Lower lobe of right lung (tissue), 2 donors: ENCODE measurements at places on chromosomes 11 and 22. TPM values are rescaled to one million over a fixed set of nuclear protein-coding genes. Genes with fewer than 3 reads are reported as not detected.

DNA sequence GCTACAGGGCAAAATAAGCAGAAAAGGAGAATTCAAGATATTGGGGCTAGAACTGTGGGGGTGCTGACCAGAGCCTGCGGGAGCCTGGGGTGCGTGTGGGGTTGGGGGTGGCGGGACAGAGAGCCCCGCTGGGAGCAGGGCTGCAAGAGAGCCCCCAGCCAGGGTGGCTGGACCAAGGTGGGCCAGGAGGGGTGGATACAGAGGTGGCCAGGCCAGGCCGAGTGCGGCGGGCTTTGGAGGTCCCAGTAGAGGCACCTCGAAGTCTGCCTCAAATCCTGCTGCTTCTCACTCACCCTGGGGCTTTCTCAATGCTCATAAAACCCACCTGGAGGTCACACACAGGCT, 16.9 kb upstream of the MUC5B start:
- no peak overlapping the region for H3K4me3 ChIP-seq
- no peaks in the 10 kb centered on the region for H3K4me1 ChIP-seq
- no peaks in the 10 kb centered on the region for H3K36me3 ChIP-seq

- no peaks in the 10 kb centered on the region for H3K27me3 ChIP-seq
- peaks cover 12% of the 10 kb centered on the region for H3K4me1 ChIP-seq
- no peak overlapping the region for H3K4me3 ChIP-seq
- H3K27ac ChIP-seq = no peak overlapping the region
- DNase-seq = no peak
Measured at GRCh38 chr11:118885831-118886565, 2.3 kb downstream of the CXCR5 start.

DNA sequence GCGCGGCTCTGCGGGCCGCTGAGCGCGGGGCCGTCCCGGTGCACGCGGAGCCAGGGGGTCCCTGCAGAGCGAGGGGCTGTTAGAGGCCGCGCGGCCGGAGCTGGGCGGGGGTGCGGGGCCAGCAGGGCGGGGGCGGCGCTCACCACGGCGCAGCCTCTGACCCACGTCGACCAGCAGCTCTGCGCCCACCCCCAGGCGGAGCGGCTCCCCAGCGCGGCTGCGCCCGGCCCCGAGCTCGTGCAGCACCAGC, 385 bp upstream of the SCO2 start:
- peak overlapping the region; percentile 93 for H3K27ac ChIP-seq
- H3K27me3 ChIP-seq = no peaks in the 10 kb centered on the region
- peaks cover 45% of the 10 kb centered on the region for H3K4me1 ChIP-seq
- H3K36me3 ChIP-seq = peaks cover 35% of the 10 kb centered on the region
- DNase-seq = no peak

- no peak overlapping the region for H3K27ac ChIP-seq
- H3K4me3 ChIP-seq = no peak overlapping the region
- DNase-seq = no peak
- no peaks in the 10 kb centered on the region for H3K27me3 ChIP-seq
Measured at GRCh38 chr11:11960687-11961086, 47.7 kb downstream of the DKK3 start.

DNA sequence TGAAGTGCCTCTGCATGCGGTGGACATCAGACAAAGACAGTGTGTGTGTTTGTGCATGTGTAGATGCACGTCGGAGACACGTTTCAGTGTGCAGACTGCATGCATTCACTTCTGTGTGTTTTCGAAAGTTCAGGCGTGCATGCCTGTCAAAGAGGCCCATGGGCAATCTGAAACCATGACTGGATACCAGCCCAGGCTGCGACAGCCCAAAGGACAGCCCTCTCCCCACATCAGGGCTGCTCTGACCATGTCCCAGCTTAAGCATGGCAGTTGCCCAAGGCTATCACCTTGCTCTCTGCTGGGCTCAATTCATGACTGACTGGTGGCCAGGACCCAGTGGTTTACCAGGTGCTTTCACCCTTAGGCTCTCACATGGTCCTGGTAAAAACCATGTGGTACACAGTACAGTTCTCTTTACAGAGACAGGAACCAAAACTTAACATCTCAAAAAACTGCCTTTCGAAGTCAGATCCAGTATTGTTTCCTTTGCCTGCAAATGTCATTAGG, 423.7 kb upstream of the CADM1 start:
- DNase-seq = no peak
- H3K4me3 ChIP-seq = no peak overlapping the region
- H3K4me1 ChIP-seq = peaks cover 18% of the 10 kb centered on the region
- H3K27ac ChIP-seq = no peak overlapping the region

Gene ZP1
- total RNA-seq = not detected

DNA sequence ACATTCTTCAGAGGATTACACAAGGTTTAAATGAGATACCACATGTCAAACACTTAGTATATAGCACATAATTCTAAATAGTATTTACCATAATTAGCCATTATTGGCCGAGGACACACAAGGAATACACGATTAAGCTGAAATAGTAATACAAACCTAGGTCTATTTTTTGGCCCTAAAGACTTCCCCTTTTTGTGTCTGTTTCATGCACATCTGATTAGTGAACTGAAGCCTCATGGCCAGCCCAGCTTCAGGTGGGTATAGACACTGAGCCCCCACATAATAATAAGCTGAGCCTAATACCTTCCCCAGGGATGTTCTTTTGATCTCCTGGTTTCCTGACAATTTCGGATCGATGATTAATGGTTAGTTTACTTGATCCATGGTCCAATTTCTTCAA, 2.1 kb downstream of the GLYATL1B start:
- no peaks in the 10 kb centered on the region for H3K4me1 ChIP-seq
- no peak overlapping the region for H3K27ac ChIP-seq
- H3K4me3 ChIP-seq = no peak overlapping the region
- DNase-seq = no peak
- H3K36me3 ChIP-seq = no peaks in the 10 kb centered on the region
- H3K27me3 ChIP-seq = no peaks in the 10 kb centered on the region

DNA sequence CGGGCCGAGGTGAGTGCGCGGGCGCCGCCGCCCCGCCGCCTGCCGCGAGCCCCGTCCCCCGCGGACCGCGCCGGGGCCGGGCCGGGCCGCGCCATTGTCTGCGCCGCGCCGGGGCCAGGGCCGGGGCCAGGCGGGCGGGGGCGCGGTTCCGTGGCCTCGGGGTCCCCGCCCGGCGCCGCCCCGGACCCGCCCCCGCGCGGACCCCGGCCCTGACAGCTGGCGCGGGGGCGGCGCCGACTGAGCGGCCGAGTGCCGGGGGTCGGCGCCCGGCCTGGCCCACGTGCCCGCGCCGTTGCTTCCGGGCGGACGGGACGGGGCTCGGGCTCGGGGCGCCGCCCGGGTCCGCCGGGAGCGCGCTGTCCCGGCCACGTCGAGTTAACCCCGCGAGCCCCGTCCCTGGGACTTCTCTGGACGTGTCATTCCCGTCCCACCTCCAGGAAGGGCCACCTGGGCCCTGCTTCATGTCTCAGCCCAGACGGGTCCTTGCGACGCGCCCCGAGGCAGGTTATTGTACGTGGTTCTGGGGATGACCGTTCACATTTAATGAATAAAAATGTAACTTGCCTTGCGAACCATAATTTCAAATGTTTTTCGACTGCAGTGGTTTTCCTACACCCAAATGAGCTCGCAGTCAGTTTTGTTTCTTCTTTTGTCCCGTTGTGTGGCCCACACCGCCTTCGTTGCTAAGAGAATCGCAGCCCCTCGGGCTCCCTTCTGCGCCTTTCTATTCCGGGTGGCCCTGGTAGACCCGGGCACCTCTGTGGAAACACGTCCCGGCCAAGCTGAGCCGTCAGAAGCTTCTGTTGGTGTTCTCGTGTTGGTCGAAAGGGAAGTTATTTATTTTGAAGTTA, 562 bp downstream of the ZBED4 start:
- H3K27ac ChIP-seq = peak overlapping the region; percentile 80
- DNase-seq = peak; percentile 65
- H3K27me3 ChIP-seq = peaks cover 17% of the 10 kb centered on the region
- peak overlapping the region; percentile 72 for H3K4me3 ChIP-seq

- H3K4me1 ChIP-seq = no peaks in the 10 kb centered on the region
- no peak for DNase-seq
- H3K27me3 ChIP-seq = no peaks in the 10 kb centered on the region
Measured at GRCh38 chr11:101860696-101861427, 53.9 kb upstream of the CEP126 start.

DNA sequence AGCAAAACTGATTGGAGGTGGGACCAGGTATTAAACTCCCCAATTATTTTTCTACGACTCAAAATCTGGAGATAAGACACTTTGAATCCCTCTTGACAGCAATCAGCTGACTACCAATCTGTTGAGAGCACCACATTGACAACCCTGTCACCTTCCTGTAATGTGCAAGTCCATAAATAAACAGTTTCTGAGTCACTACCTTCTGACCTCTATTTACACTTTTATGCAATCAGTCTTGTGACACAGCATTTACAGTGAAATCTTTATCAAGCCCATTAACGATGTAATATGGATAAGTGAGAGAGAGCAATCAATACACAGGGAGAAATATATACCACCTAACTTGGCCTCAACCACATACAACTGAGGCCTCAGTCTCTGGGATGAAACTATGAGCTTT, 283.7 kb upstream of the ANO5 start:
- H3K27ac ChIP-seq = no peak overlapping the region
- no peak overlapping the region for H3K4me3 ChIP-seq
- no peaks in the 10 kb centered on the region for H3K27me3 ChIP-seq
- no peaks in the 10 kb centered on the region for H3K4me1 ChIP-seq
- no peaks in the 10 kb centered on the region for H3K36me3 ChIP-seq
- DNase-seq = no peak

Gene MS4A4E
- total RNA-seq = 2.7 TPM

Gene ENTHD1
- total RNA-seq = not detected

DNA sequence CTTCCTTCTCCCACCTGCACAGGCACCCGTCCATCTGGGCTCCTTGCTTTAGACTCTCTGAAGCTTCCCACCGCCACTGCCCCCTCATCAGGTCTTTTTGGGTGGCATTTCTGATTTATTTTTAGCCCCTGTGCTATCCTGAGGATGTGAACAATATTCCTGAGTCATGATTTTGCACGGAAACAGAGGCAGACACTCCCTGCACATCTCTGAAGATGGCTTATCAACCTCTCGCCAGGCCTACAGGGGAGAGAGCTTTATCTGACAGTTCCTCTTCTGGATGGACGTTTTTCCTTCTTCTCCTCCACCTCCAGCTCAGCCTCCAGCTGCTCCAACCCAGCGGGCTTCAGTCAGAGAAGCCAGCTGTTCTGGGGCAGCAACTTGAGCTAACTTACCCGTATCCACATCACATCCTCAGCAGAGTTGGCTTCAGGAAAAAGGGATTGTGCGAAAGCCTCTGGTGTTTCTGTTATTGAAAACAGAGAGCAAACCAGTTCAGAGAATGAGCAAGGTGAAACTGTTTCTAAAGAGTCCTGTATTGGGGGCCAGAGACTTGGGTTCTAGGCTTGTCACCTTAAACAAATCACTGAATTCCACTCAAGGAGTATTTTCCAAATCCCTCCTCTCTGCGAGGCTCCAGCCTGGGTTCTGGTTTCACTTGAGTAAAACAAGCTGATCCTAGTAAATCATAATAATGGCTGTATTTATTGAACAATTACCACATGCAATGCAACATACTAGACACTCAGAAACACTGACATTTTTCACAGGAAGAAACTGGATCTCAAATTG, 33.1 kb upstream of the ETS1 start:
- DNase-seq = no peak
- H3K36me3 ChIP-seq = no peaks in the 10 kb centered on the region
- H3K4me3 ChIP-seq = no peak overlapping the region

GRCh38 chr22:42437488-42438292, 5.5 kb upstream of the NFAM1 start:
- H3K36me3 ChIP-seq = no peaks in the 10 kb centered on the region
- peak overlapping the region; percentile 55 for H3K4me3 ChIP-seq
- H3K27ac ChIP-seq = peak overlapping the region; percentile 64
- H3K4me1 ChIP-seq = peaks cover 36% of the 10 kb centered on the region
- peaks cover 8% of the 10 kb centered on the region for H3K27me3 ChIP-seq

Gene POU2AF1
- 3.4 TPM for total RNA-seq

DNA sequence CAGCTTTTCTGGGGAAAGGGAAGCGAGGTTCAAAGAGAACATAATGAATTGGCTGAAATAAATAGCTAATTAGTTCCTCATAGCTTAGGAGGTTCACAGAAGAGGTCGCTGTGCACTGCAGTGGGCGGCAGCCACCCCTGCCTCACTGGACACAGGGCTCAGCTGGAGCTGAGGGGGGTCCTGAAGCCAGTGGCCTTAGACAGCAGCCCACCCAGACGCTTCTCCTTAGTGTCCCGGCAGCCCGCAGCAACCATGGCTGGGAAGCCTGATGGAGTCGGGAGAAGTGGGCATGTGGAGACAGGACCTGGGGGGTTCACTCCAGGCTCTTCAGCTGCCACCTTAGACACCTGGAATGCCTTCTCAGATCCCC, 75.4 kb downstream of the TRIM29 start:
- H3K4me1 ChIP-seq = no peaks in the 10 kb centered on the region
- H3K27ac ChIP-seq = no peak overlapping the region
- DNase-seq = no peak
